ENCODE measurements at places on chromosomes 2 and 18. TPM values are rescaled to one million over a fixed set of nuclear protein-coding genes. Genes with fewer than 3 reads are reported as not detected.

Gene LOXHD1
- not detected for total RNA-seq

Gene PLEK
- total RNA-seq = 9.5 TPM

Gene PLCD4
- 0.10 TPM for total RNA-seq

- no peak for DNase-seq
These were observed 166.1 kb upstream of the ZNF521 start for GRCh38 chr18:25517881-25518715.

DNA sequence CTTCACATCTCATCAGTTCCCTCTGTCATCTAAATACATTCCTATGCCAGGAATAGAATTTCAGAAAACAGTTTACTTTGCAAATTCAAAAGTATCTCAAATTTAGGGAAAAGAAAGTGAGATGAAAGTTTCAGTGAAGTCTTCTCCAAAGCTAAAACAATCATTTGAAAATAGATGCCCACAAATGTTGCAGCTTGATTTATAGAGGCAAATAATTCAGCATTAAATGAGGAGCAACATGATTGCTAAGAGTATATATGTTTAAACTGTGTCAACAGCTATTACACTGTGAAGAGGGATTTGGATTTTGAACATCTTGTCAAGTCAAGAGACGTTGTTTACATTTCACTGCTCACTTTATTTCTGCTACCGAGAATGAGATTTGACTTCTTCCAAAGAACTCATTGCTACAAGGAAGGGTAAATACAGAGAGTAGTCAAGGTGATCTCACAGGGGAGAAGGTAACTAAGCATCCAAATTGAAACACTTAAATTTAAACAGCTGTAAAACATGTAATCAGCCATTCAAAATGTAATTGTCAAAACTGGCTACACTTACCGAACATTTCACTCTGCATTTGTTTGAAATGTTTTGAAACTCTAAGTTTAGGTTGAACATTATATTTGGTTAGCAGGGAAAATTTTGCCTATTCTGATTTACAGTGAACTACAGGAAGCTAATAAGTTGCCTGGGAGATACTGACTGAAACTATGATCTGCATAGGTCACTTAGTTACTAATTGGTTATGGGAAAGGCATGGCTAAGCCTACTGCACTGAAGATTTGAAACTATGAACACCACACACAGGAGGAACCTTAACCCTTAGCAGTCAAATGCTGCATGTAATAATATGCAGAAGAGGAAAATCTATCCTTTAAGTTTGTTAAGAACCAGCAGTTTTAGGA, 33.2 kb upstream of the GALNT3 start:
- DNase-seq = no peak
